SW 1271 (cell line): ENCODE measurements at places on chromosomes 5 and 9.

DNA sequence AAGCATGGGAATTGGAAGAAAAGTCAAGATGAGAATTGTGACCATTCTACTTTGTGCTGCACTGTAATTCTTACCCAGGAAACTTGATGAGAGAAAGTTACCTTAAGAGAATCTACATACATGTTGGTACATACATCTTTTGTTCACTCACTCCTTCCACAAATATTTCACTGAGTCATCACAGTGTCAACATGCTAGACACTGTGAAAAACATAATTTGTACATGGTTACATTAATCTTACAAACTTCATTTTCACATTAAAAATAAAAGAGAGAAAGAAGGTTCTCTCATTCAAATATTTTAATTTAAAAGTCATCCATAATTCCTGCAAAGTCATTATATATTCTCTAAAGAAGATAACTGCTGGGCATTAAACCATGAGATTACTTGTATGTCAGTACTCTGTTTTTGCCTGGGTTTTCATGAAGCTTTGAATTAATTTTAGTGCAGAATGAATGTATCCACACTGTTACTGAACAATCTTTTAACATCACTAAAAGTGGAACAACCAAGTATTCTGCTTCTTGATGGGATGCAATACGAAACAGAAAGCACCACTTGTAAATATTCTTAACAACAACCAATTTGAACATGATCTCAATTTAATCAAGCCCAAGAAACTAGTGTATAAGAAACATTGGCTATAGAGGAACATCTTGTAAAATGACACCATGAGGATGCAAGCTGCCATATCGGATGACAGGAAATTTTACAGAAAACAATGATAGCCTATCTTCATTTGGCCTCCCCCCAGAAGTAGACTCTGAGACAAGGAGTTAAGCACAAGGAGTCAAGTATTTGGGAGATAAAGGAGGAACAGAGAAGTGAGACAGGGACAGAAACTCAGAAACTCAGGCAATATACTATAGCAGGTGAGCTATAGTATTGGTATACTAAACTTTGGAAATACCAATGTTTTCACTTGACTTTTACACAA lies 28.4 kb downstream of the ERP44 start:
- no peak for DNase-seq

GRCh38 chr5:132268769-132269551 lies 11.5 kb downstream of the PDLIM4 start:
- DNase-seq, result no peak

GRCh38 chr9:119366909-119367682 lies 2.1 kb downstream of the BRINP1 start:
- DNase-seq, result no peak

DNA sequence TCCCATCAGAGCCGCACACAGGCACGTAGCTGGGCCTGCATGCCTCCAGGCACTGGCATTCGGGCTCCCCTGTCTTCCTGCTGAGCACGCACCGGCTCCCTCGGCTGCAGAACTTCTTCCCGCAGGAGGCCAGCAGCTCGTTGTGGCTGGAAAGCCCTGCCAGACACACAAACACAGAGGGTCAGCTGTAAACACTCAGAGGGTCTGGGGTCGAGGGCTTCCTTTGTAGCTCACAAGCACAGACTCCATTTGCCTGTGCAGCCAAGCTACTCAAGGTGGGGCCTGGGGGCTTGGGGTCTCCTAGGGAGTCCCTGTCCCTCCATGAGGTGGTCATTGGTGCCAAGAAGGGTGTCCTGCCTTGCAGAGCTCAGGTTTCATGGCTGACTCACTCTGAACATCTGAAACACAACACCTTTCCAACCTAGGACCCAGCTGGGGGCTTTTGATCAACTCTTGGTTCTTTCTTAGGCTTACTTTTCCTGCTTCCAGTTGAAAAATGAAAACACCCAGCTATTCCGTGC lies 211.4 kb downstream of the FSTL4 start:
- DNase-seq, result no peak

DNA sequence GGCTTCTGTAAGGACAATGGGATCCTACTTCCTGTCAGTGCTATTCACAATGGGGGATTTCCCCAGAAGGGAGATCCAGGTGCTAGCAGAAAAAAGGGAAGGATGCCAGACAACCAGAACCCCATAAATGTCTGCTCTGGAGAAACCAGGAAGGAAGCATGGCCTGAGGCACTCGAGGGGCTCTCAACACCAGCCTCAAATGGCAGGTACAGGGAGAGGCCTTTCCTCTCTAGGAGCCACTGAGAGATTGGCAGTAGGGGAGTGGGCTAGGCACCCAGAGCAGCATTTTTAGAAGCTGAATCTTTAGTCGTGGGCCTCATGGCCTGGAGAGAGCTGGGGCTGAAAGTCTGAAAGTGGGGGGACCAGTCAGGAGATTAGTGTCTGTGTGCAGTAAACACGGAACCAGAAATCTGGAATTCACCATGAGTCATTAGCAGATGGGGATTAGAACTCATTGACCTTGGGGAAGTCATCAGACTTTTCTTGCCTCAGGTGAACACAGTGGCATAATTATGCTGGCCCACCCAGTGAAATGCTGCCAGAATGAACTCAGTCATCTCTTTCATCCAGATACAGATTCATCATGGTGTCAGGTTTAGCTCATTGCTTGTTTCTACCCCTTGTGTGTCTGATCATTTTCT lies 28.3 kb downstream of the ARHGEF28 start:
- DNase-seq, result peak; percentile 69

- no peak for DNase-seq
Measured at GRCh38 chr9:134930398-134930797, 12.7 kb upstream of the FCN1 start.

DNA sequence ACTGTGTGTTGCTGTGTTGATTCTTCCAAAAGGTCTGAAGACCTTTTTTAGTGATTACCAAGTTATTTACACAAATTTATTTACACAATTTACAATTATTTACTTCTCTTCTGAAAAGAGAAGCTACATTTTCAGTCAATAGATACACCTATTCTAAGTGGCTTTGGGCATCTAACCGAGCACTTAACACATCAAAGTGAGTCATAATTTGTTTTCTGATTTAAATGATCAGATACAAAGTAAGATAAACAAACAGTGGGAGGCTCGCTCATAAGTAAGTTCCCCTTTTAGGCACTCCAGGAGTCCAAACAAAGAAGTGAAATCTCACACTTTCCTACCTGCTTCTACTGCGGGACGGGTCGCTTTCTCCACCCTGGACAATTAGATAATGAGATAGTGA lies 90.2 kb downstream of the APBA1 start:
- DNase-seq, result no peak
